ENCODE measurements at places on chromosomes 7 and 10.

DNA sequence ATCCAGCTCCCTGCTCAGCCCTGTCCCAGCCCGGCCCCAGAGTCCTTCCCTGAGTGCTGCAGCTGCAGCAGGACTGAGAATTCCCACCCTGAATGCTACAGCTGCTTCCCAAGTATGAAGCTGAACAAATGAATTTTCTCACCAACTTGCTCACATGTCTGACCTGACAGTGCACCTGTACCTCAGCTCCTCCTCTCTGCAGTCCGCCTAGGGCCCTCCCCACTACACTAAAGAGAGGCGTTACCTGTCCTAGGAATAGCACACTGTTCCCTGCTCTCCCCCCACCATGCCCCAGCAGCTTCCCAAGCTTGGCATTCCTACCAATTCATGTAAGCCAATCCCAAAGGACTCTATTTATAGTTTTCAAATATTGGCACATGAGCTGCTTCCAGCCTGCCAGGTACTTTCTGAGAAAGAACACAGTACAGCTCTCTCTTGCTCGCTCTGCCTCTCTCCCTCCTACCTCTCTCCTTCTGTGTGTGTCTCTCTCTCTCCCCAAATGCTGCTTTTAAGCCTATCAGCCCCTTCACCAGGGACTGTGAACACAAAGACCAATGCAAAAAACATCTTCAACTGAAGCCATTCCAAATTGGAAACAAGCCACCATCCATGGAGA lies 400.1 kb downstream of the TNS3 start:
- DNase-seq: no peak

- no peak for DNase-seq
These were observed 23.6 kb downstream of the ZNF783 start for GRCh38 chr7:149285603-149286002.

DNA sequence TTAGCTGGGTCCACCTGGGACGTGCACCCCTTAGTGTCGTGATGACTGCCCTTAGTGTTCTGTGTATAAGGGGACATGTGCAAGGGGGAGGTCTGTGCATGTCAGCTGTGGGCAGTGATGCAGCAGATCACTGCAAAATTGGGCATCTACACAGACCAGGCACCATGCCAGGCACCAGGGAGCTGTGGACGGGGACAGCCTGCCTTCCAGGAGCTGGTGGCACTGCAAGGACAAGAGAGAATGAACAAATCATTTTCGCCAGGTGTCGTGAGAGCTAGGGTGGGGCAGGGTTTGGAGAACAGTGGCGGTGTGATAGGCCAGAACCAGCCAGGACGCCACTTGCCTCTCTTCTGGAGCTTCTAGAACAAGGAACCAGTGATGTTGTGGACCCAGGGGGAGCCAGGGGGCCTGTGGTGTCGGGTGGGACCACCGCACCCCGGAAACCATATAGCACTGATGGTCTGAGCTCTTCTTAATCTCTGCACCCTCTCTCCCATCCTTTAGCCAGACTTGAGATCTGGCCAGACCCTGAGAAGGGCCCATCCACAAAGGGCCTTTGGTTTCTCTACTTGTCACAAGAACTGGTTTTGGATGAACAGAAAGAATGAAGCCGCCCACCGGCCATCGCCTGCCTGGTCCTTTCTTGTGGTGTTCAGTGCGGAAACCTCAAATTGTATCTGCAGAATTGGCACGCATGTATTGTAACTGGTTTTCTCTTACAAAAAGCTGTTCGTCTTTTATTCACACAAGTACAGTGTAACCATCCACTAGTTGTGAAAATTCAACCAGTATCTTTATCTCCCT lies 30.7 kb downstream of the PRF1 start:
- no peak for DNase-seq

DNA sequence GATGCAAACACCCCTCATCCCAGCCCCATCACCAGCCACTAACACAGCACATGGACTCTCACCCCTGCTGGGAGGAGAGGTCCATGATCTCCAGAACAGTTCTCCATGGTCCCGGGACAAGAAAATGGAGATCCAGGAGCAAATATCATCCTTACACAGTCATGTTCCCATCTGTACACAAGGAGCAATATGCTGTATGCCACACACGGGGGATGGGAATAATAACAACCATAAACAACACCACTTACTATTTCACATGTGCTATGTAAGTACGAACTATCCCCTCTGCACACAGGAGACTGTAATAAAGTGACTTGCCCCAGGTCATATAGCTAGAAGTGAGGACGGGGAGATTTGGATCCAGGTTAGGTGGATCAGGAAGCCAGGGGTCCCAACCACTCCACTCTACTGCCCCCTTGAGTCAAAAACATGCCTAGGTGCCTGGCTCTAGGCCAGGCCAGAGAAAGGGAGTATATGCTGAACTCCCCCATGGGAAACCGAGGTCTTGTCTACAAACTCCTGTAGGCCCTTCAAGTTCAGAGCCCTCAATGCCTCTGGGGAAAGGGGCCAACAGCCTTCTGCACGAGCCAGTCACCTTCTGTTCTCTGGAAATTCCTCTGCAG lies 34.1 kb downstream of the LRRC20 start:
- no peak for DNase-seq

Measured in skin of body (tissue), 3 donors.